ENCODE measurements at places on chromosomes 6 and 20.

DNA sequence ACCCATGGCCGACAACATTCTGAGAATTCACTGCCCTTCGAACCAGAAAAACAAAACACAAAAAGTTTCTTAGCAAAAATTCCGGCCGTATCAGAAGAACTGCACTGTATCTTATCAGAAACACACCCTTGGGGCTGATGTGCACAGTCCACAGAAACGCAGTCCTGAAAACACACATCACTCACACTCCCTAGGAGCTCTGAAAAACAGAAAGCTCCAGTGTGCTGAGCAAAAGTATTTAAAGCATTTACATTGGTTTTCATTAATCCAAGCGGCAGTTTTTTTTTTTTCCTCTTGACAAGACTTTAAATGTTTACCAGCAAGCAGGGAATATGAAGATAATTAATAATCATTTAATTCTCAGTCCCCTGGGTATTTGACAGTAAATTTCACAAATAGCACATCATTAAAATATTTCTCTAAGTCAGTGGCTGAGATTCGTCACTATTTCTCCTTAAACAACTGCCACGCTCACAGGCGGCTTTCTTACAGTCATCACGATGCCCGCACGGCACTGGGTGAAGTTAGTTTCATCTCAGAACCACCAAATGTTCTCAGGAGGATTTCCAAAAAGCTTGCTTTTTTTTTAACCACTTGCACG is 13.3 kb downstream of the NFATC2 start:
- DNase-seq, result peak; percentile 34

DNA sequence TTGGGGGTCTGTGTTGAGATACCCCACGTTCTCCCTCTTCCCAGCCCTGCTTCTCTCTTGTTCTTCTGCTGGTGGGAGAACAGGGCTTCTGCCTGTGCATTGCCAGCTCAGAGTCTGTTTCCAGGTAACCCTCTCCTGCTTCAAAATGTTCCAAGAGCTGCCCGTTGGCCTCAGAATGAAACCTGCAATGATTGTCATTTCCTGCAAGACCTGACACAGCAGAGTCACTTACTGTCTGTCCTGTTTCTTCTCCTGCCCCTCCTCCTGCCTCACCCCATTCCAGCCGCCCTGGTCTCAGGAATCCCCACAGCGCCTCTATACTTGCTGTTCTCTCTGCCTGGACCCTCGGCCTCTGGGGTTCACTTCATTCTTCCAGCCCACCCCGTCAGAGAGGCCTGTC is 81.4 kb upstream of the ARID1B start:
- DNase-seq, result no peak

DNA sequence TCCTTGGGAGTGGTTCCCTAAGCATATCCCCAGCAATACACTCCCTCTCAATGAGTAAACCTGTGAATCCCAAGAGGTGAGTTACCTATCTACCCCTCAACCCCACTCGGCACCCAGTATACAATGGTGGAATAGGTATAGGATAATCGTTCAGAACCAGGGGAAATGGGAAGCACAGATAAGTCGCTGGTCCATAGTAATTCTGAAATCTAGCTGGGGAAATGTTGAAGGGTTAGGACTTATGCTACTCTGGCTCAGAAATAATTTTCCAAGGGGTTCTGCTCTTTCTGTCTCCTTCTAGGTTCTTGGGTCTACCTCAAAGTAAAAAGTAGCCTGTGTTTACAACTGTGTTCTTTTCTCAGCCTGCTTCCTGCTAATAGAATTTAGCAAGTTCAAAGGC is 62.3 kb upstream of the NNAT start:
- DNase-seq, result no peak

DNA sequence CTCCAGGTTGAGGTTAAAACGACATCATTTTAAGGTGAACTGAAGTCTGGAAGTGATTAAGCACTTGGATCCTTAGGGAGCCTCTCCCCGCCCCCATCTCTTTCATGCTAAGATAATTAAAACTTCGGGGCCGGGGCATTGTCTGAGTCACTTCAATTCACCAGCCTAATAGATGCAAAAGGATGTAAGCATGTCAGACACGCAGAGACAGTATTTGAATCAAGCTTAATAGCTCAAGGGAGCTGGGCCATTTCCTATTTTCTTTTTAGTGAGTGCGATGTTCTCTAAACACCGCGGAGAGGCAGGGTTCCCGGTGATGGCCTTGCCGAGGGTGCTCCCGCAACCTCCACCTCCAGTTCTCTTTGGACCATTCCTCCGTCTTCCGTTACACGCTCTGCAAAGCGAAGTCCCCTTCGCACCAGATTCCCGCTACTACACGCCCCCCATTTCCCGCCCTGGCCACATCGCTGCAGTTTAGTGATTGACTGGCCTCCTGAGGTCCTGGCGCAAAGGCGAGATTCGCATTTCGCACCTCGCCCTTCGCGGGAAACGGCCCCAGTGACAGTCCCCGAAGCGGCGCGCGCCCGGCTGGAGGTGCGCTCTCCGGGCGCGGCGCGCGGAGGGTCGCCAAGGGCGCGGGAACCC is 516 bp upstream of the IRF4 start:
- no peak for DNase-seq

- DNase-seq, result no peak
These were observed 50.1 kb downstream of the CYP24A1 start for GRCh38 chr20:54123587-54124180.

DNA sequence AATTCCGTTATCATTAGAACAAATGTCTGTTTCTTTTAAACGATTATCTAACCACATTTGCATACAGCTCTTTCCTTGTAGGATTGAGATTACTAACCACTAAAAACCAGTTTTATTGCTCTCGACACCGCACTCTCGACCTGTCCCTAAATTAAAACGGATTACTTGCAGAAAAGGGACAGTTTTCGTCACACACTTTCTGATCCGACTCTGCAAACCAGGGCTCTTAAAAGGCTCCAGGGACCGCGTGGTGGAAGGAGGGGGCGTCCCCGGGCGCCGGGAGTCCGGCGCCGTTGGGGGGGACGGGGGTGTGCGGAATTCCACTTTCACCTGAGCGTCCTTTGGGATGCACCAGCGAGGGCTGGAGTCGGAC is 731 bp downstream of the MAK start:
- DNase-seq, result no peak

DNA sequence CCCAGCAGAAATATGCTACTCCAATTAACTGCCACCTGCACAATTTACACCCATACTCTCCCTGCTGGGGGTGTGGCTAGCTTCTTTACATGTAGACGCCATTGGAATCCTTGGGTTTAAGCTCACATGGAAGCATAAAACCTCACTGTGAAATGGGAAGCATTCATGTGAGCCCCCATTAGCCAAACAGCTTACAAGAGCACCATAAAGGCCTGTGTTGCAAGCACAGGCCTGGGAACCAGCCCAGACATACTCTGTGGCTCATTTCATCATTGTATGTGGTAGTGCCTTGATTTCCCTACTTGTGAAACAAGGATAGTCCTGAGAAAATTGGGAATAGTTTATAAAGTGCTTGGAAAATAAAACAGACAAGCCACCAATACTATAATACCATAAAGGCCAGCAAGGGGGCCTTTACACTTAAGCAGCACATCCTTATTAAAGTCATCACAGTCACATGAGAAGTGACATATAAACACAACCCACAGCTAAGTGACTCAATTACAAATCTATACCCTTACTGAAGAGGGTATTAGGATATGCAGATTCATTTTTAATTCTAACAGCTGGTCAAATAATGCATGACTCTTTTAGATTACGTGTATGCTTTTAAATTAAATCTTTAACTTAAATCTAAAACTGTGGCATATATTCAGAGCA is 6.8 kb downstream of the ADNP start:
- no peak for DNase-seq

DNA sequence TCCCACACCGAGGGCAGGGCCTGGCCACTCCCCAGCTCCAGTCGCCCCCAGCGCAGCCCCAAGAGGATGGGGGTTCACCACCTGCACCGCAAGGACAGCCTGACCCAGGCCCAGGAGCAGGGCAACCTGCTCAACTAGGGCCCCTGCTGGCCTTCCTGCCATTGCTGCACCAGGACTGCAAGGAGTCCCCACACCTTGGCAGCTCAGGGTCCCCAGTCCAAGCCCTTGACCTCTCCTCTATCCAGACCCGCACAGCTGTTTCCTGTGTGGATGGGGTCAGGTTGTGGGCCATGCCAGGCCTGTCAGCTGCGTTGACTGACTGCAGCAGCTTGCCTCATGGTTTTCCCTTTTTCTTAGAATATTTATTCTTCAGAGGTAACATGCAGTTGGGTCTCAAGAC is 4.4 kb downstream of the LRRC73 start:
- DNase-seq, result no peak

DNA sequence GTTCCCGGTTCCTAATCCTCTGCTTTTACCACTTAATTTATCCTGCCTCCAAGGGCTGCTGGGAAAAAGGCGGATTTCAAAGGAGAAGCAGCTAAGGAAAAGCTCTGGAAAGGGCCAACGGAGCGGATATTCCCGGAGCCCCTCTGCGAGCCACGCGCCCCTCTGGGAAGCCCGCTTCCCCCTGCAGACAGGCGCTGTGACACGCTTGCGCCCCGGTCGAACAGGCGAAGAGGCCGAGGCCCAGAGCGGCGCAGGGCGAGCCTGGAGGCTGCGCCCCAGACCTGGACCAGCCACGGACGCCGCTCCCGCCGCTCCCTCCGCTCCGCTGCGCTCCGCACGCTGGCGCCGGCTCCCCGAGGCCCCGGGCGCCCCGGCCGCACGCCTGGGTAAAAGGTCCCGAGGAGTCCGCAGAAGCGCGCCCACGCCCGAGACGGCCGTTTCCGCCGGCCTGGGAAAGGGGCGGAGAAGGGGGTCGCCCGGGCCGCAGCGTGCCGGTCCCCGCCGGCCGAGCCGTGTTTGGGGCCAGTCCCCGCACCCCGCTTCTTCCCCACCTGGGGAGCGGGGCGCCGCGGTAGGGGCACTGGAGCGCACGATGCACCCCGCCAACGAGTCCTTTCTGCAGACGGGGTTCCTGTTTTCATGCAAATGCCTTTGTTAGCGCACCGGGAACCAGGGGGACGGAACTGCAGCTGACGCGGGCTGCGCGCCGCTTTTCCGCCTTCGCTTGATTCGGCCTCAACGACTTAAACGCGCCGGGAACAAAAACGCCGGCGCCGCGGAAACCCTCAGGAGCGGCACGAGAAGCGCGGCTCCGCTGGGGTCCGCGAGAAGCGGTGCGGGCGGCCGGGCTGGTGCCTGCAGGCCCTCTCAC is 91.9 kb upstream of the SIRPA start:
- no peak for DNase-seq

GRCh38 chr20:15475483-15475882 is 1097.8 kb downstream of the KIF16B start:
- no peak for DNase-seq

- no peak for DNase-seq
These were observed 102.6 kb upstream of the MLN start for GRCh38 chr6:33906439-33906838.

DNA sequence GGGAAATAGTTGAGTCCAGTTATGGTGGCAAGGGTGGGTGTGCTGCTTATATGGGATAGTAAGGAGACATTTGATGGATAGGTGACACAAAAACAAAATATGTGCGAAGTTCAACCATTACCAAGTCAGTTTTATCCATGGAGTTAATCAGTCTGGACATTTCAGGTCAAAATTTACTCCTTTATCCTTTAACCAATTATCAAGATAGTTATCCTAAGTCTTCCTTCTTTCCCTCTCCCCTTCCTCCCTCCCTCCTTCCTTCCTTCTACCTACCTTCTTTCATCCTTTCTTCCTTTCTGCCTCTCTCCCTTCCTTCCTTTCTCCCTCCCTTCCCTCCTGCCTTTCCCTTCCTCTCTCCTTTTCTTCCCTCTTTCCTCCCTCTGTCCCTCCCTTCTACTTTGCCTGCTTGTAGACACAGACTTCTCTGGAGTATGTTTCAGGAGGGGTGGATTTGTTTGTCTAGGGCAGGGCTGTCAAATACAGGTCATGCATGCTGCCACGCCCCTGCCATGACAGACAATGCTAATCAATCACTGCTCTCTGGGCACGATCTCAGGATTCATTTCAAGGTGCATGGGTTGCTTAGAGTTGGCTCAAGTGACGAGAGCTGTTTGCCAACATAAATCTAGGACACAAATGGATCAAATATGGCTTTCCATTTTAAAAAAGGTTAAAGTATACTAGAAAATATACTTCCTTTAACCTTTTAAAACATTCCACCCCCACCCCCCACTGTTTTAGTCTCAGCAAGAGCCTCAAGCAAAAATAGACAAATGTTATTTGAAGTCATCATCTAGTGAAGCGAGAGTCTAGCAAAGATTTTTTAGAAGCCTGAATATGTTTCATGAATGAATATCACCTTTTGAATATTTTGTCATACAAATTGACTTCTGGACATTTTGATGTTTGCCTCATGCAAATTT is 281.6 kb upstream of the CITED2 start:
- no peak for DNase-seq

GRCh38 chr6:118494091-118494490 is 54.0 kb upstream of the PLN start:
- no peak for DNase-seq

GRCh38 chr6:169932491-169932890 is 181.1 kb downstream of the ERMARD start:
- DNase-seq, result no peak

DNA sequence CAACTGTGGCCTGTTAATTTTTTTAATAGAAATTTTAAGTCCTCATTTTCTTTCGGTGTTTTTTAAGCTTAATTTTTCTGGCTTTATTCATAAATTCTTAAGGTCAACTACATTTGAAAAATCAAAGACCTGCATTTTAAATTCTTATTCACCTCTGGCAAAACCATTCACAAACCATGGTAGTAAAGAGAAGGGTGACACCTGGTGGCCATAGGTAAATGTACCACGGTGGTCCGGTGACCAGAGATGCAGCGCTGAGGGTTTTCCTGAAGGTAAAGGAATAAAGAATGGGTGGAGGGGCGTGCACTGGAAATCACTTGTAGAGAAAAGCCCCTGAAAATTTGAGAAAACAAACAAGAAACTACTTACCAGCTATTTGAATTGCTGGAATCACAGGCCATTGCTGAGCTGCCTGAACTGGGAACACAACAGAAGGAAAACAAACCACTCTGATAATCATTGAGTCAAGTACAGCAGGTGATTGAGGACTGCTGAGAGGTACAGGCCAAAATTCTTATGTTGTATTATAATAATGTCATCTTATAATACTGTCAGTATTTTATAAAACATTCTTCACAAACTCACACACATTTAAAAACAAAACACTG is 10.1 kb downstream of the HFE start:
- DNase-seq, result peak; percentile 47

GRCh38 chr20:57716901-57717300 is 7.1 kb upstream of the PMEPA1 start:
- DNase-seq, result no peak

DNA sequence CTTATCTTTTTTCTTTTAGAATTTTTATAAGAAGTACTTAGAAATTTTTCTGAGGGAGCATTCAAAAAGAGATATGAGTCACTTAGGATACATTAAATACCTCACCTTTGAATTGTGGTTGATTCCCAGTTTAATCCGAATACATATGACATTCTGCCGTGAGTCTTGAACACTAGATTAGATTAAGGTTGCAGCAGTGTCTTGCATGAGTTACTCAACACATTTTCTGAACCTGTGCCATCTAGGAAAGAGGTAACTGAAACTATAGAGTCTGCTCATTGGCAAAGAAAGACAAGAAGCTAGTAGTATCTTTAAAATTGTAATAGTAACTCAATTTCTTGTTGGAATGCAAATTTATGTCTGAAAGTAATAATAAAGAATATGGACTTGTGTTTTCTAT is 14.9 kb downstream of the PEX3 start:
- DNase-seq, result no peak

- no peak for DNase-seq
These were observed 120.9 kb downstream of the CFAP61 start for GRCh38 chr20:20173254-20173653.

- DNase-seq, result no peak
These were observed 20.4 kb downstream of the PTPRK start for GRCh38 chr6:128500014-128500413.

GRCh38 chr6:94859924-94860323 is 717.4 kb upstream of the MANEA start:
- no peak for DNase-seq

Data from stimulated activated CD8-positive, alpha-beta memory T cell treated with anti-CD3 and anti-CD28 coated beads, Interleukin-4, amount 100 ng/mL, for 1 hour (primary cell).